NCI-H446 (cell line): ENCODE measurements at places on chromosomes 3 and 15.

DNA sequence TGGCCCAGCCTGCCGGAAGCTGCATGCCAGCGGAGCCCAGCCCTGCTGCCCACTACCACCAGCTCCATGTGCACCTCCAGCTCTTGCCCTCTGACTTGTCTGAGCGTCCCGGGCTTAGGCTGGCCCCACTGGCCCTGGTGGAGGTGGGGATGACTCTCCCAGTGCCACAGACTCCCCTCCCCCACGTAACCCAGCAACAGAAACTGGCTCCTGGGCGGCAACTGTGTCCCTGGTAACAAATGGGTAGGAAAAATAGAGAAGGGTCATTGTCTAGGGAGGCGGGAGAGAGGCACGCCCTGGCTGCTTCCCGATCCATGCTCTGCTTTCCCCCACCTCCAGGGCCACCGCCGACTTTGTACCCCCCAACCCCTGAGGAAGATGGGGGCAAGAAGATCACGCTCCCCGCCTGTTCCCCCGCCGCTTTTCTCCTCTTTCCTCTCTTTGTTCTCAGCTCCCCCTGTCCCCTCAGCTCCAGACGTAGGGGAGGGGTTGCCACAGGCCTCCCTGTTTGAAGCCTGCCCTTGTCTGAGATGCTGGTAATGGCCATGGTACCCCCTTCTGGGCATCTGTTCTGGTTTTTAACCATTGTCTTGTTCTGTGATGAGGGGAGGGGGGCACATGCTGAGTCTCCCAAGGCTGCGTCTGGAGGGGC, 10.8 kb upstream of the SEMA3B start:
- DNase-seq: no peak

- no peak for DNase-seq
These were observed 1077.0 kb downstream of the ROBO2 start for GRCh38 chr3:78116874-78117273.

DNA sequence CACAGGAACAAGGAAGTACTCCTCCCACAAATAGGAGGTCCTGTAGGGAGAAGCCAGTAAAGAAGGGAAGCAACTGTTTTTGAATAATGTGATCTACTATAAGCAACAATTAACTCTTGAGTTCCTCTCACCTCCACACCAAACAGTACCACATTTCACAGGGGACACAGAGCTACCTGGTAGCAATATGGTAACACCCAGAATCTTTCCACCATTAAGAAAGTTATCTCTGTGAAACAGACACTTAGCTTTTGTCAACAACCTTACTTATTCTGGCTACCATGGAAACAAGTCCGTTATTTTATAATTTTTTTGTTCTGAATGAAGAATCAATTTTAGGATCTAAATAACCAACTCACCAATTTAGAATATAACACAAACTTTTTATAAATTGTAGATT, 49.5 kb downstream of the TBL1XR1 start:
- no peak for DNase-seq

- DNase-seq: no peak
These were observed 185.2 kb downstream of the ANXA2 start for GRCh38 chr15:60212536-60212935.

- DNase-seq: no peak
These were observed 60.3 kb upstream of the IQSEC1 start for GRCh38 chr3:13133471-13133981.

GRCh38 chr3:195768831-195769303, 42.9 kb downstream of the MUC4 start:
- DNase-seq: peak; percentile 34

DNA sequence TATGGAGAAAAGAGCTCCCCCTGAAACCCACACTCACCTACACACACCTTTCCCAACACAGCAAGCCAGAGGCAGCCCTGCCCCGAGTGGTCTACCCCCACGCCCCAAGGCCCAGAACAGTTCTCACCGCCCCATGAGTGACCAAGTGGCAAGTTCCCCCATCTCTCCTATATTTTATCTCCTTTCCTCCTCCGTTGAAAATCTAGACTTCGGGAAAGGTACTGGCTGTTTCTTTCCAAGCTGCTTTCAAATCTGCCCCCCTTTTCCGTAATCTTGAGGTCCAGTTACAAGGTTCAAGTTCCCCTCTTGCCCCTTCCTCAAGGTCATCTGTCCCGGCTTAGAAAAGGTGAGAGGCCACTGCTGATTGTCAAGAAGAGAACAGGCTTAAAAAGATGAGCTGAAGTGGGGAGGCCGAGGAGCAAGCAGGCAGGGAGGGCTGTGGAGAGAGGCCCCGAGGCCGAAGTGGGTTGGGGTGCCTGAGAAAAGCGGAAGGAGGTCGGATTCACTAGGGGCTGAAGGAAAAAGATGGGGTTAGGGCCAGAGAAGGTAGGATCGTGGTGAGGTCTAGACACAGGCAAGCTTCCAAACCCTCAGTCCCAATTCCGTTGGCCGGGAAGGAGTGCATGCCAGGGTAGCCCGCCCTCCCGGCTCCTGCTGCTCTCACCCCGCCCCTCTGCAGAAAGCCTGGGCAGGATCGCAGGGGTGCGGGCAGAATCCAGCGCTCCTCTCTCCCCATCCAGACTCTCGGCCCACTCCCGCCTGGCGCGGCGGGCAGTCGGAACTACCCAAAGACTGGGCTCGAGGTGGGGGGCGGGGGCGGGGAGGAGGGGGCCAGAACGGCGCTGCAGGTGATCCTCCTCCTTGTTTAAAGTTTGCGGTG, 1.7 kb downstream of the SEMA5B start:
- DNase-seq: no peak

- DNase-seq: no peak
These were observed 38.6 kb downstream of the EHD4 start for GRCh38 chr15:41933771-41934170.

GRCh38 chr3:22228705-22229104, 477.7 kb upstream of the ZNF385D start:
- DNase-seq: no peak

- DNase-seq: no peak
These were observed 3.3 kb downstream of the FAM43A start for GRCh38 chr3:194688946-194689345.

DNA sequence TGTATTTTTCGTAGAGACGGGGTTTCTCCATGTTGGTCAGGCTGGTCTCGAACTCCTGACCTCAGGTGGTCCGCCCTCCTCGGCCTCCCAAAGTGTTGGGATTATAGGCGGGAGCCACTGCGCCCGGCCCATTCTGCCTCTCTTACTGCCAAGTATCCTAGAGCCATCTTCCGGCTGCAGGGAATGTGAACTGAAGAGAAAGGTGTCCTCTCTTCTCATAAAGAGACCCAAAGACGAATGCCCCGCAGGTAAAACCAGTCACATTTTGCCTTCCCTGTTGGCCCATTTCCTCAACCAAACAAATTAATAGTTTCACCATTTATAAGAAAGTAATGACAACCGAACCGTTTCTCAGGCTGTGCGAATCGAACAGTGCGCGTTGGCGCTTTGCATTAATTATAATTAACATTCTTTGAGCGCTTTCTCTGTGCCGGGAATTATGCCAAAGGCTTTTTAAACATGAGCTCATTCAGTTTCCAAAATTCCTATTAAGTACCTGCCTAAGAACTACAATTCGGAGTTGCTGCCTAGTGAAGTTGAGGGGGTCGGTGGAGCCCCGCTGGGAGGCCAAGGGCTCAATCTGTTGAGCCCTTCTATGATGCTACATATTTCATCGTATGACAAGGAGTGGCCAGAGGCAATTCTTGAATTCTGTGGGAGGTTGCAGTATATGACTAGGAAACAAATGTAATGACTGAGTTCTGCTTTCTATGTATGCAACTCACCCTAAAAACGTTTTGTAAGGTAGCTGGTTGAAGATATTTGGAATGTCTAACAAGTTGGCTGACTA, 819 bp upstream of the RPL24 start:
- no peak for DNase-seq

- no peak for DNase-seq
These were observed 49.1 kb downstream of the FBN1 start for GRCh38 chr15:48596415-48596814.

DNA sequence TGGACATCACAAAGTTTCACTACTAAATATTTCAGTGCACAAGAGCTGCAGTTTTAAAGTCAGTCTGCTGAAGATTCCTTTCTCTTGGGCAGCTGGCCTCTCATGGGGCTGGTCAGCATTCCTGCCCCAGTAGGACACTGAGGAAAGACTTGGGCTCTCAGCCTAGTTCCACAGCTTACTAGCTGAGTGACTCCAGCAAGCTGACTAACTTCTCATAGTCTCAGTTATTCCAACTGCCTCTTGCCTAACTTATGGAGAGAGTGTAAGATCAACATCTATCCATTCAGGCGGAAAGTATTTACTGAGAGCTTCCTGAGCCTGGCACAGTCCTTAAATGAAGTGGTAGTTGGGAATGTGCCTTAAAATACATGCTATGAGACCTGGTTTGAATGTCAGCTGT, 27.0 kb downstream of the TM4SF4 start:
- peak; percentile 38 for DNase-seq

- DNase-seq: no peak
These were observed 39.0 kb downstream of the KIF9 start for GRCh38 chr3:47243419-47244147.

DNA sequence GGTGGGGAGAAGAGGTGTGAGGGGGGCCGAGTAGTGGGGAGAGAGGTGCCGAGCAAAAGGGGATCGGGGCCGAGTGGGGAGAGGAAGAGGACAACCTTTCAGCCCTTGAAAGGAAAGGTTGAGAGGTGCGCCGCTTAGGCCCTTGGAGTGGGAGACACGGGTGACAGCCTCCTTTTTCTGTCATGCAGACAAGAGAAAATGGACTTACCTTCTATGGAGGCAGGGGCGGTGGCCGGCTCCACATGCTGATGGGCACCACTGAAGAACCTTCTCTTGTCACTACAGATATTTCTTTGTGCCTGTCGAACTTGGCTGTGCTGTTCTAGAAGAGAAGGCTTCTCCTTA, 421 bp downstream of the KLHL18 start:
- no peak for DNase-seq

GRCh38 chr15:94263341-94264273, 32.2 kb downstream of the MCTP2 start:
- no peak for DNase-seq

DNA sequence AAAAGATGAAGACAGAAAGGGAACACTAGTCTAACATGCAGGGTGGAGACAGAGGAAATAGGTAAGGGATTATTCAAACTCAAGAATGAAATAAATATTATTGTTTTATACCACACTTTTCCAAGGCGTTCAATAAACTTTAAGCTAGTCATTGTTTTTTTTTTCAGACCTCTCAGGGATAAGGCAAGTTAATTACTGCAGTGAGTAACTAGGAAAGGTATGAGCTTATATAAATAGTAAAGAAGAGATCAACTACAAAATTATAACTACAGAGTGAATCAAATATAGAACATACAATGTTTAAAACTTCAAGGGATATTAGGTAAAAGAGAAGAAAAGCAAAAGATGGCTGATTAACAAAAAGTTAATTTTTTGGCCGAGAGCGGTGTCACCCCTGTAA, 31.5 kb upstream of the XXYLT1 start:
- no peak for DNase-seq

- DNase-seq: no peak
These were observed 60.9 kb downstream of the ASB7 start for GRCh38 chr15:100663086-100663914.

GRCh38 chr3:32841341-32841740, 23.5 kb downstream of the TRIM71 start:
- DNase-seq: no peak

DNA sequence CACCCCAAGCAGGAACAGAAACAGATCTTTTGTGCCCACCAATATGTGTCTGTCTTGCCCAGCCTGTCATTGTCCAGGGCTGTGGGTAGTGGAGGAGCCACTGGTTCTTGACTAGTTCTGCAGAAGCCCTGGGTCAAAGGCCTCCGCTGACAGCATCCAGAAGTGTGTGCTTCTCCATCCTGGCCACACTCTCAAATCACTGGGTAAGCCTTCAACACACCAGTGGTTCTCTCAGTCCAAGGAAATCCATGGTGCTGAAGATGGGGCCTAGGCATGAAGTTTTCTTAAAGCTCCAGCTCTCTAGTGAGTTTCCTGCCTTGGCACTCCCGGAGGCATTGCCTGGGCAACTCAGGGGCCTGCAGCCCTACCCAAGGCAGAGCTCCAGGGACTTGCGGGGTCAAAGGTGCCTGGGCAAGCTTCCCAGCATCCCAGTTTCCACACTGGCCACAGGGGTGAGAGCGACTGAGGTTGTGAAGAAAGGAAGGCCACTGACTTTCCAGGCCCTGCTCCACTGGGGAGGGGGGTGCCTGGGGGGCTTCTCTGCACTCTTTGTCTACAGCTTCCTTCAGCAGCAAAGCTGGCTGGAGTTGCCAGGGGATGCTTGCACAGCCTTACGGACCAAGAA, 37.9 kb upstream of the RPL32 start:
- DNase-seq: no peak

DNA sequence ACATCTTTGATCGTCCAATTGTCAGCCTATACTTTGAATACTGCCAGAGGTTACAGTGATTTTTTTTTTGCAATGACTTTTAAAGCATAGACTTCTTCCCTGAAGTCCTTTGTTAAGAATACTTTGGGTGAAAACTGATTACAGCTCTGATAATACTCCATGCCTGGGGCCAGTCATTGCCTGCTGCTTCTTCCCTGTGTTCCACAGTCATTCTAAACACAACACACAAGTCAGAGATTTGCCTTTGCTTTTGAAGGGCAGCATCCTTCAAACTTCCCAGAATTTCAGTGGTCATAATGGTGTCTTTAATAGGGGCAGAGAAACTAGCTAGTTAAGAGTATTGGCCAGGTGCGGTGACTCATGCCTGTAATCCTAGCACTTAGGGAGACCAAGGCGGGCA, 153.7 kb upstream of the PLAAT1 start:
- no peak for DNase-seq

DNA sequence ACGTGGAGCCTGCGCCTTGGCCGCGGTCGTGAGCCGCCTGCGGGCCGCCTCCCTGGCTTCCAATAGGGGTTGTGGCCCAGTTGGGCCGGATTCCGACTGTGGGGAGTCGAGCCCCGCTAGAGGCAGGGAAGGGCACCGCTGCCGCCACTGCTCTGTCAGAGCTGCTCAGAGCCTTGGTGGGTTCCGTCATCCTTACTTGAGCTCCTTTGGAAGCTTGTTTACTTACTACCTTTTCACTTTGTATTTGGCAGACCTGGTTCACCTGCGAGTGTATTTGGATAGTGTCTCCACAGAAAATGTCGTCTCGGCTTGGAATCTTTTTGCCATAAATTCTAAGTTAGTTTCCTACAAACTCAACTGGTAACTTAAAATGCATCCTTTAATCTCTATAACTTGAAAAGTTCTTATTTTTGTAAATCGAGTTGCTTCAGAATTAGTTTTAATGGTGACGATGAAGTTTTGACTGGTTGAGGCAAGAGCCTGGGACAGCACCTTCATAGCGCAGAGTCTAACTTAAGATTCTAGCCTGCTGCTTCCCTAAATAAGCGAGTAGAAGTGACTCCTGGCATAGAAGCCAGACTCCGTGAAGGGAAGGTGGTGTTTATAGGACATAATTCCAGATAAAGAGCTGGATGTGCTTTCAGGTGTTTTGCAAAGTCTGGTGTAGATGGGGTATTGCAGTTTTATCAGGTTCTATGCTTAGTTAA, 800 bp downstream of the DAG1 start:
- DNase-seq: no peak
